NK-92 treated with Interleukin-12 subunit alpha and Interleukin-12 subunit beta, amount 100 ng/mL, for 24 hours (cell line): ENCODE measurements at places on chromosomes 11 and 22.

DNA sequence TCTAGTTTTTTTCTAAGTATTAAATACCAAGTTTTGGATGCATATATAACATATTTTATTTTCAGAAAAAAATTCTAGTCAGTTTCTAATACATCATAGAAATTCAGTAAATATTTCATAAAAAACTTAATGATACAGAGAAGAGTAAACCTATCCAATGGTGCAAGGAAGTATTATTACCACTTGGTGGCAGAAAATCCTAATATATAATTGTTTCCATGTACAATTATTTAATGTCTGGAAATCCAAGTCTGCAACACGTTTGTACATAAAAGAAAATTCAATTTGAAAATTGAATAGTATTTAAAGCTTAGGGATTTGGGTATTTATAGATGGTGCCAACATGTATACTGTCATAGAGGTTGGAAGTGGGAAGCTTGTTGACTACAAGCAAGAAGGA lies 127.0 kb downstream of the TRPC6 start:
- DNase-seq = no peak

- no peak for DNase-seq
Measured at GRCh38 chr11:64813826-64814225, 3.5 kb upstream of the MEN1 start.

DNA sequence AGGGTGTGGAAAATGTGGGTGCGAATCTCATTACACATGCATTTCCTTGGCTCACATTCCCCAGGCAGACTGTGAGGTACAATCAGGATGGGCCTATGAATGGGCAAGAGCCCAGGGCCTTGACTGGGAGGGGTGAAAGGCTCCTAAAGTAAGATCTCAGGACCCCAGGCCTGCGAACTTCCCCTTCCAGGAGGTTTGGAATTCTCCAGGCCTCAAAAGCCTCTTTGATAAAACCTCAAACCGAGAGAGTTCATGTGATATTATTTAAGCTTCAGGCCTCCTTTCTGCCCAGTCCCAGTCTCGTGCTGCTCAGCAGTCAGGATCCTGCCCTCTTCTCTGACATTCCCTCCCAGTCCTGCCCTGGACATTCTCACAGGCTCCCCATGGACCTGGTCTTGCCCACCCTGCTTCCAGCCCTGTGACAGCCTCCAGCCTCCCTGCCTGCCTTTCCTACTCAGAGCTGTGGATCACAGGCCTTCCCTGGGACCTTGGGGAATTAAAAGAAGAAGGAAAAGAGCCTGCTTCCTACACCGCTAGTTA lies 37.3 kb upstream of the TEAD1 start:
- DNase-seq = no peak

- DNase-seq = no peak
Measured at GRCh38 chr11:122463530-122463929, 192.0 kb upstream of the UBASH3B start.

- DNase-seq = no peak
Measured at GRCh38 chr11:61039916-61040315, 62.4 kb upstream of the CD5 start.

DNA sequence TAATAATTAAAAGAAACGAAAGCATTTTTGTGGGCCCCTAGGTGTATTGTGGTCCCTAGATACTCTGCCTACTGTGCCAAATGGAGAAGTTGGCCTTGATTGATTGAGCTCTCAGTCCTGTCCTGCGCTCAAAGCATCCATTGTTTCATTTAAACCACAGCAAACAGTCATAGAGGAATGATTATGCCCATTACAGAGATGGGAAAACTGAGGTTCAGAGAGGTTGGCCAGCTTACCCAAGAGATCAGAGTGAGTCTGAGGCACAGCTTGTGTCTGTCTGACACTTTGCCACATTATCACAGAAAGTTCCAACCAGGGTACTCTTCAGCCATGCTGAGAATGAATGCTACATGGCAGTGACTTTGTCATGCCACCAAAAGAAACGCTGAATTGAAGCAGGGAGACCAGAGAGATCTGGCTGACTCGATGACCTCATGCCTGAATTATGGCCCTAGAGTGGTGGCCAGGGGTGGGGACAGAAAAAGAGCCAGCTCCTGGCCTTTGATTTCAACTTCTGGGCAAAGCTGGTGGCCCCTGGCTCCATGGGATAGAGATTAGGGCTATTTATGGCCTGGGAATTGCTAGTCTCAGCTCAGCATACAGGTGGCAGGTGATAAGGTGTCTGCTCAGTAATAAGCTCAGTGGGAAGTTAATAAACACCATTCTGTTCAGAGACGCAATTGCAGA lies 180.5 kb downstream of the MIAT start:
- DNase-seq = no peak

- no peak for DNase-seq
Measured at GRCh38 chr11:66717925-66718319, 11.1 kb downstream of the SPTBN2 start.

GRCh38 chr11:118819334-118820024 lies 28.5 kb upstream of the DDX6 start:
- no peak for DNase-seq

DNA sequence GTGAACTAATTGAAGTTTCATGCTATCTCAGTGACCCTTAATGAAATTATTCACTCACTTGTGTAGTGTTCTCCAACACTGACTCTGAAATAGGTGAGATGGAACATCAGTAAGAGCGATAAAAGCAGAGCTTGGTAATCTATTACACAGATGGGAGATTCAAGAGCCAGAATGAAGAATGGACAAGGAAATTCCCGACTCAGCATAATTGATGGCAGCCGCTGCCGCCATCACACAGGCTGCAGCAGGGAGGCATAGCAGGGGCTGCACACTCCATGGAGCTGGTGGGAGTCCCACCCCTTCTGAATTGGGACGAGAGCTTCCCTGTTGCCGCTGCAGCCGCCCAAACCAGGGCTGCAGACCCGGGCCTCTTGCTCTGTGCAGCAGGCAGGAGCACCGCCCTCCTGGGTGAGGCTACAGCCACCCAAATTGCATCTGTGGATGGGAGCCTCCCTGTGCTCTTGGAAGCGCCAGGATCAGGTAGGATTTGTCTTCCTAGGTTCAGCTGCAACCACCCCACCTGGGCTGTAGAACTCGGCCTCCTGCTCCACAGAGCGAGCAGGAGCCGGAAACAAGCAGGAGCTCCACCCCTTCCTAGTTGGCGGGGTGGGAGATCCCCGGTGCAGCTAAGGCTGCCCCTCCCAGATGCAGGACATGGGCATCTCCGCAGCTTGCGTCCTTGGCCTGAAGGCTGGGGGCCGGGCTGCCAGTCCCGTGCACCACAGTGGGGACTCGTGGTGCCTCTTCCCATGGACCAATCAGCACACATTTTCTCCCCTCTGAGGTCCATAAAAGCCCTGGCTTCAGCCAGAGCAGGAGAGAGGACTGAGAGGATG lies 535.1 kb upstream of the LUZP2 start:
- no peak for DNase-seq

GRCh38 chr11:93526641-93527583 lies 16.3 kb downstream of the SMCO4 start:
- no peak for DNase-seq

GRCh38 chr11:75319035-75319877 lies 32.2 kb downstream of the ARRB1 start:
- no peak for DNase-seq

DNA sequence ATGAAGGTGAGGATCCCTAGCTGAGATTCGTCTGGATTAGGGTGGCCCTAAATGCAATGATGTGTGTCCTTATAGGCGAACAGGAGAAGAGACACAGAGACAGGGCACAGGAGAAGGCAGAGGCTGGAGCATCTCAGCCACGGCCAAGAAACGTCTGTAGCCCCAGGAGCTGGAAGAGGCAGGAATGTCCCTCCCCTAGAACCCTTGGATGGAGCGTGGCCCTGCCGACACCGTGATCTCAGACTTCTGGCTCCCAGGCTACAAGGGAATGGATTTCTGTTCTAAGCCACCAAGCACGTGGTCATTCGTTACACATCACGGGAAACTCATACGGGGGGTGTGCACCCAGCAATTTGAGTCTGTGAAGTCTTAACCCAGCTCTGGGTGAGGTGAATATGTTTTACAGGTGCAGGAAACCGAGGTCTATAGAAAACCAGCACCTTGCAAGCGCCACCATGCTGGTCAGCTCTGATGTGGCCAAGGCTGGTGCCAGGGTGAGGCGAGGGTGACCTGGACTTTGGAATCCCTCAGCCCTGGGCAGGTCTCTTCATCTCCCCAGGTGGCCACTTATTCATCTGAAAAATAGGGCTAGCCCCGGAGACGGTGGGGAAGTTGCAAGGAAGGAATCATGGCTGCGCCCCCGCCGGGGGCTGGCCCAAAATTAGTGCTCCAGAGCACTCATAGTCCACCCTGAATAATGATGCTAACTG lies 89.5 kb upstream of the FGF3 start:
- no peak for DNase-seq

DNA sequence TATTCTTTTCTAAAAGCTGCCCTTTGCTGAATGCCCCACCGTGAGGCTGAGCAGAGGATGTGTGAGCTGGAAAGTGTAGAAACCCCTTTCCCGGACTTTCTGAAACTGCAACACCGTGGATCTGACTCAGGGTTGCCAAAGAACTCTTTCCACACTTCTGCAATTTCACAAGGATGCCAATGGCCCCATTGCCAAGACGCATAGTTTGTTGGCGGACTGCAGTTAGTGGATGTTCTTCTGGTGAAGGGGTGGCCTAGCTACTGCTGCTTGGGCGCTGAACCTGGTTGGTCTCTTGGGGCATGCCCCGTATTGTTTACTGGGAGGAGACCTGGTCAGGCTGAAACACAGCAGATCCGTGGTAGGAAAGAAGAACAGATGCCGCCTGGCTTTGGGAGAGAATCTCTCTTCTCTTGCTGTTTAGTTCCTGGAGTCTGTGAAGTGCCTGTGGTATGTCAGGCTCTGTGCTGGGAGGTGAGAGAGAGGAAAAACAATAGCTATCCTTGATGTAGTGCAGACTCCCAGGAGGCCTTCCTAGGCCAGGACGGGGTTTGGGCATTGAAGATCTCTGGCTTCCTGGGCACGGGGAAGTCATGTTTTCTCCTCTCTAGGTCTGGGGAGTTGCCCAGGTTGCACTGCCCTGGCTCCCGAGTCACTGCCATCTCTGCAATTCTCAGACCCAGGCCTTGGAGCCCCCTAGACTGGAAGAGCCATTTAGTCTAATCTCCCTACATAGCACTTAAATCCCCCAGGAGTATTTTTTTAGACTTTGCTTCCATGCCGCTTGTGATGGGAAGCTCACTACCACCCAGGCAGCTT lies 26.9 kb downstream of the CD82 start:
- DNase-seq = no peak
